Activated T-helper 9 cell treated with anti-CD3 and anti-CD28 coated beads, Interleukin-2, amount 50 U/mL, for 16 hours (primary cell): ENCODE measurements at places on chromosomes 11 and 22.

DNA sequence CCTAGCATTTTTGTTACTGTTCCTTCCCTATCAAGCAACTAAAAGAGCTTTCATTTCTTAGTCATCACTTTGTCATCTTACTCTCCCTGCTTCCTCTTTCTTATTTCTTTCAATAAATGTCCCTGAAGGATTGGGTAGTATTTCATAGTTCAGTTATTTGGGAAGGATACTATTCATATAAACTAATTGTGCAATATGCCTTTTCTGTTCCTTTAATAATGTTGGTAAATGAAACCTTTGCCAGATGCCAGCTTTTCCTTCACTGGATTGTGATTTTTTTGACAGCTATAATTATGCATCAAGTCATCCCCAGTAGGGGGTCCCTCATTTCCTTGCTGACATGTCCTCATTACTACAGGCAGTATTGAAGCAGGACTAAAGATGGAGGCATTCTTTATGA is 101.7 kb downstream of the ATM start:
- DNase-seq = no peak

- DNase-seq = no peak
These were observed 23.0 kb downstream of the C22orf23 start for GRCh38 chr22:37930270-37930951.

- no peak for DNase-seq
These were observed 24.5 kb downstream of the MICAL3 start for GRCh38 chr22:17999851-18000250.

GRCh38 chr11:82863209-82863608 is 37.0 kb downstream of the PRCP start:
- DNase-seq = no peak

DNA sequence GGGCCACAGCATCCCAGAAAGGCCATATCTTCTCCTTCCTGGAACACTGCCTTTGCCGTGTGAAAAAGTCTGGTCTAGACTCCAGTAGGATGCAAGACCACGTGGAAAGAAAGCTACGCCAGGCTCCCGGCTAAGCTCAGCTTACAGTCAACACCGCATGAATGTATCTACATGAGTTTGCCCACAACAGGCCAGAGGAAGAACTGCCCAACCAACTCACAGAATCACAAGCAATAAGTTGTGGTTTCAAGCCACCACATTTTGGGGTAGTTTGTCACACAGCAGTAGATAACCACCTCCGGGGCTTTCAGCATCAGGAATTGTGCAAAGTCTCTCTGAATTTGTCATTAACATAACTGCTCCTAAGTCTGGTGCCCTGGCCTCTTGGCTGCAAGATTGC is 27.3 kb downstream of the HSPA8 start:
- DNase-seq = no peak

DNA sequence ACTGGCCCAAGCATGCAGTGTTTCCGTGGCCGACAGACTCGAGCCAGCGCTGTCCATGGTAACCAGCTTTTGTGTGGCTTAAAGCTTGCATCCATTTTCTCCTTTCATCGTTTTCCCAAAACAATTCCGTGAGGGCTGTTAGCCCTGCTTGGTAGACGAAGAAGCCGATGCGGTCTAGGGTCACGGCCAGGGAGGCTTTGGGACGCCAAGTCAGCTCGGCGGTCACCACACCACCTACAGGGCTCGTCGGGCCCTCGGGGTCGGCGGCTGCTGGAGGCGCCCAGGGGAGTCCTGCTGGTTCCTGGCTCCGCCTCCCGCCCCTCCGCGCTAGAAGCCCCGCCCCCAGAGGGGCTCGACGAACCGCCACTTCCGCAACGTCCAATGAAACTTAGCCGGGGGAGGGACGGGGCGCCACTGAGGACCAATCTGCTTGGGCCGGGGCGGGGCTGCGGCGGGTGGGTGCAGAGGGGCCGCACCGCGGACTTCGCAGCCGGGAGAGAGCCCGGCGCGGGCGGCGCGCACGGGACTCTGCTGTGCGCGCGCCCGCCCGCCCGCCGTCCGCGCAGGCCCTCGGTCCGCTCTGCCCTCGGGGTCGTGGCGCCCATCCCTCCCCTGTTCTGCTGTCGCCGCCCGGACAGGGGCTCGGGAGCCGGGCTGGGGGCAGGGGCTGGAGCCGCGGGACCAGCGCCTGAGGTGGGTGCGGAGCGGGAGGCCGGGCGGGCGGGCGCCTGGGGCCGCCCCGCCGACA is at the start of gene TIGD3:
TIGD3 (plus strand) TSS at position 487 of the 748 bp plus-strand sequence. CDS start 1,058 bp downstream, outside the sequence.
- DNase-seq = peak; percentile 96

DNA sequence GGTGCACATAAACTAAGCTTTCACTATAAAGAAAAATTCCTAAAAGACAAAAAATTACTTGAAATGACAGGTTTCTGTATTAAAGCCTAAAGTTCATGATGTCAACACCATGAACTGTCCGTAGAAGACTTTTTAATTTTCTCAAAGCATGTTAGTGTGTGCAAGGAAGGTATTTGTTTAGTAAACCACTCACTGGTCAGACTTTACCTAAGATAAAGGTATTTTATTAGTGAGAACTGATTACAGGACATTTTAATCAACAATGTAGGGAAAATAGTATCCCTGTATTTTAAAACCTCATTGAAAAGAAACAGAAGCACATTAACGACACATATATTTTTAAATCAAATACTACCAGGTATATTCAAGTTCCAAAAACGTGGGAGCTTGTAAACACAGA is 2.9 kb downstream of the PICALM start:
- DNase-seq = no peak

DNA sequence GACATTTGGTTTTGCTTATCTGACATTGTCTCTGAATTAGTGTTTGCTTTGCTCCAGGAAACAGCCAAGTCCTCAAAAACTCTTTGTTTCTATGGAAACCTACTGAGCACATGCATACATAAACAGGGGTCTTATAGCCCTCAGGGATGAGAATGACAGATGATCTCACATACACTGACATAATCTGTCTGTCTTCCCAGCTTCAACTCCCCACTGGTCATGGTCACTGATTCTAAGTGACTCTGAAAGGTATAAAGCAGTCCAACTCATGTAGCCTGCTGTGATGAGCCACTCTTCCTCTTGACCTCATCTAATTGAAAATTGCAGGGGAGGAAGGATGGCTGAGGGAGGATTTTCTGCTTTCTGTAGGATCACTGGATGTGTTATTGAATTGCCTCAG is 12.6 kb downstream of the ZNF143 start:
- DNase-seq = no peak

DNA sequence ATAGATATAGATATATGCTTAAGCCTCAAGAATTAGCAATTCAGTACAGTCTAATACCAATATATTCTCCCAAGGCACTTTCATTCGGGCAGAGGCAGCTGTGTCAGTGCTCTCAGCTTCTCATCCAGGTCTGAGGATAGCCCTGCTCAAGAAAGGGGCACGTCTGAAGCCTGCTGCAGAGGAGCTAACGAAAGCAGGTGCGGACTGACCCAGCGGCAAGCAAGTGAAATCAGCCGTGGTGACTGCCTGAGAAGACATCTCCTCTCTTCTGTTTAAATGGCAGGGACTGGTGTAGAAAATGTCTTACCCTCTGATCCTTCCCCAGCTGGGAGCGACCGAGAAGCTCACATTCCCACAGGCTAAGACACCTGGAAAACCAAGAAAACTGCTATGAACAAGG is 468.6 kb downstream of the BRD1 start:
- no peak for DNase-seq

DNA sequence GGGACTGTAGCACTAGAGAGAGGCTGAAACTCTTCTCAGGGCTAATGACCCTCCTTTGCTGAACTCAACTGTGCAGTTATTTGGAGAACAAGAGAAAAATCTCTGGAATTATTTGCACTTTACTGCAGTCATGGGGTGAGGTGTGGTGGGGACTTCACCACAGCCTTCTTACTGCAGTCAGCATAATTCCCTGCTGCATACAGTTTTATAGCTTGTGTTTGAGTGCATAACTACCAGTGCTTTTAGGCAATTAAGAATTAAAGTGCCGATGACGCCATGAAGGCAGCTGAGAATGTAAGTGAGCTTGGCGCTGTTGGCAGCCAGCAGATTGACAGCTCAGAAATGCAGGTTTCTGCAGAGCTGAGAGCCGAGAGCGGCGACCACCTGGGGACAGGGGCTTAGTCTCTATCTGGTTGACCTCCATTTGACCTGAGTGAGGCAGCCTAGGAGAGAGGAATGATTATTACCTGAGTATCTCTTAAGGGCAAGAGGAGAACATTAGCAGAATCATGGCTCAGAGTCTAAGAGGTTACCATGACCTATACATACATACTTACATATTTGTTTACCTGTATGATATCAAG is 830.0 kb downstream of the NTM start:
- no peak for DNase-seq

DNA sequence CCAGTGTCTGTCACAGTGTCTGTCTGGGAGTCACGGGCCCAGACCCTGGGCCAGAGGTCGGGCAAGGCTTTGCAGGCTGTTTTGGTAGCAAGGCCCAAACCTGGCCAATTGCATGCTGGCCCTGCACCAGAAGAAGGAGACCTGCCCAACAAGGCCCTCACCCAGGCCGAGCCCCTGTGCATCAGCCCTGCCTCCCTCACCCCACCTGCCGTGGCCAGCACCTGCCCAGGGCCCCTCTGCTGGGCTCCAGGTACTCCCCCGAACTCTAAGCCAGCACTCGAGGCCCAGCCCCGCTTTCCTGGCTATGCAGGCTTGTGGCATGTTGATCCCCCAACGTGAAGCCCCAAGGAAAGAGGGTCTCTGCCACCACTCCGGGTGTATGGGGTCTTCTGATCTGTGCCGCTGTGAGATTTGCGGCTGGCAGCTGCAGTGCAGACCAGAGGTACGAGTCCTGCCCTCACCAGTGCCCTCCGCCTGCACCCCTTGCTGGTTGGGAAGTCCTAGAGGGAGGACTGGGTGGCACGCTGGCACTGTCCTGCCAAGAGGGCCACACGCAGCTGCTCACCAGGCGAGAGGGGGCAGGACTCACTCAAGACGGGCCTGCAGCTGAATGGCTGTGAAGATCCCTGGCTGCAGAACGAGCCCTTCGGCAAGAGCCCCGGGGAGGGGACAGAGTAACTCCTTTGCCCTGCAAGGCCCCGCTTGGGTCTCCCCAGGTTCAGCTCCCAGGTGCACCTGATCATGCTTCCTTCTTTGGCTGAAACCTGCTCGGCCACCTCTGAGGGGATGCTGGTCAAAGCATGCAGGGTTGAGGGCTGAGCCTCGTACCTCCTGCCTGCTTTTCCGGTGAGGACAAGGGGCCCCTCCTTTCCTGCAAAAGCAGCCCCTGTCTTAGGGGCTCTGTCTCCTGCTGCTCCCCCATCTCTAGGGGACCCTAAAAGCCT is 6.7 kb upstream of the SEPTIN5 start:
- no peak for DNase-seq

- DNase-seq = no peak
These were observed 1.3 kb downstream of the UNC93B1 start for GRCh38 chr11:68002575-68002937.

DNA sequence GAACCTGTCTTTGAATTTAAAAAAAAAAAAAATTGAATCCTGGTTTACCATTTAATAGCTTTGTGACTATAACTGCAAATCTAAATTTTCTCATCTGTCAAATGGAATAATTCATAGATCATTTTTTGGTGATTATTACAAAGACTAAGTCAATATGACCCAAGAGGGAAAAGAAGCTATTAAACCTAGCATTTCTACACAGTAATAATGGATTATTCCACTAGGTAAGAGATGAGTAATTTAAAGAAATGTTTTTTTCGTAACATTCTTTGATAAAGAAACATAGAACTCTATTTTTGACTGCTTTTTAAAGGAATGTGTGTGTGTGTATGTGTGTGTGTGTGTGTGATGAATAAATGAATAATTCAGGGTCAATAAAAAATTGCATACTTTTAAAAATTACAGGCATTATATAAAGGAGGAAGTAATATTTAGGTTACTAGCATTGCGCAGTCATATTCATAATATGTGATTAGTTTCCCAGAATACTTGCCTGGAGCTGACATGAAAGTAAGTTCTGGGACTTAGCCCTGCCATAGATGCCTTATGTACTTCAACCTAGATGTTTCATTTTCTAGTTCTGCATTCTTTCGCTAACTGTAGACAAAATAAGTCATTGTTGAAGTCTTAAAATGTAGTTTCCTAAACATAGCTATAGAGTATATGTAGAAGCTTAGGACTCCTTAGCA is 72.9 kb downstream of the TMEM135 start:
- no peak for DNase-seq

- no peak for DNase-seq
These were observed 557.3 kb upstream of the ANO5 start for GRCh38 chr11:21635394-21636145.

DNA sequence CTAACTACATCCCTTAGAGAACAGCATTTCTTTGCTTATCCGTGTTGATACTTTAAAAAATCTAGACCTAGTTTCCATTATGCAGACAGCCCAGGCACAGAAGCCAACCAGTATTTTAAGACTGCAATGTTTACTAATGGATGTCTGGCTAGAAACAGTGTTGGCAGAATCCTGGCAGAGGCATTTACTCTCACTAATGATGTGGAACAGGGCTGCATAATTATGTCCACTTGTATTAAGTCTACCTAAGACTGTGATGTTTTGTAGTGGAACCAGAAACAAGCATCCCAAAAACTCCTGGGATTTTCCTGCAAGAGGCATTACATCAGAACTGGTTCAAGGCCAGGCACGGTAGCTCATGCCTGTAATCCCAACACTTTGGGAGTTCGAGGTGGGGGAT is 50.2 kb upstream of the PICALM start:
- DNase-seq = no peak

DNA sequence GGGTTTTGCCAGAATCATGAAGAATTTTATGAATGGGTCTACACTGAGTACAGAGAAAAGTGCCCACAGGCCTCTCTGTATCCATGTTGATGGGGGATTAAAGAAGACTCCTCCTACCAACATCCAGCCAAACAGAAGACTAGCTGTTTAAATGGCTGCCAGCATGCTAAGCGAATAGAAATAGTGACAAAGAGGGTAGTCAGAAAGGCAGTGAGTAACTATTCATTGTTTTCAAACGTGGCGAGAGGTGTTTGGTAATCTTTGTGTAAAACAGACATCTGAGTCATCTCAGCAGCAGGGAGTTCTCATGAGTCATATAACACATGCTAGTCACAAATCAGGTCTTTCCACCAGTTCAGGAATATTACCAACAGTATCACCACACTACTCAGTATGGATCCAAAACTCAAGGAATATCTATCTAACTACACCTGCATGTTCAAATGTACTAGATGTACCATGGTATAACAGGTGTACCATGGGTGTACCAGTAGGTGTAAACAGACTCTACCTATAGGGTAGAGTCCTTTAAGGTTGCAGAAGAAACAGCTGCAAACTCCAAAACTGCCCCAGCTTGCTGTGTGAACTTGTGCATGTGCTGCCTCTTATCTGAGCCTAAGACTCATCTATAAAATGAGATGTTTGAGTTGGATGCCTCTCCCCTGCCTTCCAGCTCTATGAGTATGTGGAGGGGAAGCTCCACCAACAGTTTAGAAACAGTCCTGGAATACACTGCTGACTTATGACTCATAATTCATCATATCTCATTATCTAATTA is 82.0 kb downstream of the SLC1A2 start:
- DNase-seq = no peak

GRCh38 chr22:21451545-21452520 is 15.4 kb upstream of the TMEM191C start:
- DNase-seq = no peak
